ENCODE measurements at places on chromosomes 13 and 19. TPM values are rescaled to one million over a fixed set of nuclear protein-coding genes. Genes with fewer than 3 reads are reported as not detected.
A peak's percentile ranks its signal among the peaks of the same experiment; 100 is the strongest.

GRCh38 chr13:113729187-113730019, 29.6 kb upstream of the TMEM255B start:
- DNase-seq = no peak

CKM gene
- 33,857 TPM for total RNA-seq

GRCh38 chr19:1425102-1425837, 12.9 kb upstream of the RPS15 start:
- DNase-seq = no peak

GRCh38 chr13:94128430-94128829, 351.1 kb downstream of the DCT start:
- peak; percentile 69 for DNase-seq

DNA sequence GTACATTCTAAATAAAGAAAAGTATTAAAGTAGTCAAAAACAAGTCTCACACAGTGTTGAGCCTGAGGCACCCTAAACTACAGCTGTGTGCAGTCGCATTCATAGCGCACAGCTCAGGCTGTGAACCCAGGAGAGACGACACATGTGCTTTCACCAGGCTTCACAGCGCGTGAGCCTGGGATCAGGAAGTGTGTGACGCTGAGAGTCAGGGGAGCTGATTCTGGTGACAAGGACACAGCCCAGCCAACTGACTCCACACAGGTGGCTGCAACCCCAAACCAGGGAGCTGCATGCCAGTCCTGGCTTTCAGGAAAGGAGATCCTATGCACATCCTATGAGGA, 41.6 kb downstream of the COL4A1 start:
- DNase-seq = no peak

DNA sequence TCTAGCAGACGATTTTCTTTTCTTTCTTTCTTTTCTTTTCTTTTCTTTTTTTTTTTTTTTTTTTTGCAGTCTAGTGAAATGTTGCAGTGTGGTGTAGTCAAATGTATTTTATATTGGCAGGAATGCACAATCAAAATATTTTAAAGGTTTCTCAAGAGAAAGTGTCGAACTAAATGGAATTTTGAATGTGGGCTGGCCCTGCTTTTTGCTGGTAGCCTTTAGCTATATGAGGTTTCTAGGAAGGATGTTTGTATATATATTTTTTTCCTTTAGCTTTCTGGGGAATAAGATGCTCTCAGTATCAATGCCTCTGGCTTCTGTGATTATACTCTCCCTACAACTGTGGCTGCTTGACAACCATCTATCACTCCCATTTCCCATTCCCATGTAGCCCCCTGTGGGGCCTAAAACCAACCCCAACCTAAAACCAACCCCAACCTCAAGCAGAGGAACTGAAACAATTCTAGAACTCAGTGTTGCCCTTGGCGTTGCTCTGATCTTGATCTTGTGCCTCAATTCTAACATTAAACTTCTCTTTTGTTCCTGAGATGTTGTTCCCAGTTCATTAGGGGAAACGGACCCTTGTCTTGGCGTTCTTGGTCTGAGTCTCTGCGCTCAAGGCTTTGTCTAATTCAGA, 27.1 kb downstream of the CYSLTR2 start:
- no peak for DNase-seq

GRCh38 chr13:51152701-51153100, 41.6 kb upstream of the C13orf42 start:
- DNase-seq = no peak

DNA sequence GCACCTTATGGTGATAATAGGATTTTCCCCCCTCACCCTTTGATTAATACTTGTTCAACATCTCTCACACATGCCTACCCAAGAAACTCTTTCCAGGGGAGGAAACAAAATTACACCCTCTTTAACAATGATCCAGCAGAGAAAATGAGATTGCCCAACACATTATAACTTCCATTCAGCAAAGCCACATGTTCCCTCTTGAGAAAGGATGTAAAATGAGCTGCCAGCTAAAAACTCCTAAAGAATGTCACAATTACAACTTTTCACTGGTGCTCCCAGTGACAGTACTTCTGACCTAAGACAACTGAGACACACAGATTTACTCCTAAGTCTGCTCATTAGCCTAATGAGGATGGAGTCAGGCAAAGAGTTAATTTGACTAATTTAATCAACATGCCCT, 621.4 kb downstream of the DIAPH3 start:
- DNase-seq = no peak

DNA sequence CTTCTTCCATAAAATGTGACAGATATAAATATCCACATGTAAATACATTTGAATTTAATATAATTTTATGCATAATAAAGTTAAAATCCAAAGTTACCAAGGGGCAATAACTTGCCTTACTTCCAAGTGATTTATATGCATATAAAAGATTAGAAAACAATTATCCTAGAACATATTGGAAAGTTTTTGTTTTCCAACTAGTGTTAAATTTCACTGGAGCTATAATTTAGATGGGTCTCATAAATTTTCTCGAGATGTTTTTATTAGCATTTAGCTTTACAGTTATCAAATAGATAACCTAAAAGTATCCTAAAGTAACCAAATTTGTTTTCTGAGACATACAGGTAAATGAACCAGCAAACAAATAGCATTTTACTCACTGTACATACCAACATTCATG, 225.3 kb downstream of the SPRY2 start:
- no peak for DNase-seq

GRCh38 chr13:48161530-48162179, 66.8 kb upstream of the MED4 start:
- peak; percentile 36 for DNase-seq

DNA sequence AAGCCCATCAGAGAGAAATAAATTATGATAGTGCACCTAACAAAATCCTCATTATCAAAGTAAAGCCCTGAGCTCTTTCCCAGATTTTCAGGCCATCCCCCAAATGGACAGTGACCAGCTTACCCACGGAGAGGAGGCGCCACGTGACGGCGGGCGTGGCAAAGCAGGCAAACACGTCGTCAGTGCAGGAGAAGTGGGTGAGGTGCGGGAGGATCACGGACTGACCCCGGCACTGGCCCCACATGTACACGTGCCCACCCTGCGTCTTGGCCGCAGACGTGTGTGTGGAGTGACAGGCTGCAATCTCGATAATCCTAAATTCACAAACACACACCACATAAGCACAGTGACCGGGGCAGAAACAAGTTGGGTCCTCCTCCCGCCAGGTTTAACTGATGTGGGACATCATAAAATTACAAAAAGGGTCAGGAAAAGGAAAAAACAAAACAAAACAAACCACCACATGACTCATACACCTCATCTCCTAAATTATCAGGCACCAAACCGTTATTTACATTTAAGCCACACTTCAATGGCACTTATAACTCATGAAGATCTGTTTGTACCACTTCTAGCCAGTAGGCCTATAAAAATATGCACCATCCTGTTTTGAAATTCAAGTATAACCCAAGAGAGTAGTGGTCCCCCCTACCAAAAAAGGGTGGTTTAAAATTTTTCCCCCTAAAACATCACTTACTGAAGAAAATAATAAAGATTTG, 30.1 kb downstream of the RCBTB2 start:
- DNase-seq = no peak

CYP4F12 gene
- 0.71 TPM for total RNA-seq

- peak; percentile 25 for DNase-seq
Observed at GRCh38 chr13:111640006-111640405, 319.6 kb downstream of the TEX29 start.

GRCh38 chr13:80840316-80840976, 499.5 kb upstream of the SPRY2 start:
- DNase-seq = peak; percentile 43

GRCh38 chr19:2275588-2276428, 6.2 kb downstream of the PEAK3 start:
- no peak for DNase-seq

GRCh38 chr19:45478454-45479238, 10.8 kb downstream of the FOSB start:
- peak; percentile 82 for DNase-seq

DNA sequence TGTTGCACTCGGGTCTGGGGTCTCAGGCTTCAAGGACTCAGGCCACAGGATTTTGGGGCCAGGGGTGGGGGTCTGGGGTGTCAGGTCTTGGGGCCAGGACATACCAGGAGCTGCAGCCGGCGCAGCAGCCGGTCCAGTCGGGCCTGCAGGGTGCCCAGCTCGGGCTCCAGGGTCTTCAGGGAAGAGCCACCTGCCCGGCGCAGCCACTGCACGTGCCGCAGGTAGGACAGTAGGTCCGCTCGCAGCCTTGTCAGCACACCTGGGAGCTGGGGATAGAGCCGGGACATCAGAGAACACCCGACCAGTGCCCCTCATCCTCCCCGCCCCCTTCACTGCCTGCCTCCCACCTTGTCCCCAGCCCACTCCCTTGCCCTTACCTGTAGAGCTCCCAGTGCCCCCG, 2.2 kb downstream of the IL11 start:
- DNase-seq = no peak

- no peak for DNase-seq
Observed at GRCh38 chr19:39996218-39996810, 546 bp upstream of the ZNF546 start.

PLPPR3 gene
- not detected for total RNA-seq

PRR22 gene
- not detected for total RNA-seq
